ENCODE measurements at places on chromosomes 5 and 9.

- no peak for DNase-seq
Observed at GRCh38 chr5:151079838-151080612, 809 bp downstream of the TNIP1 start.

GRCh38 chr5:43412644-43413043 is 453 bp upstream of the CCL28 start:
- no peak for DNase-seq

DNA sequence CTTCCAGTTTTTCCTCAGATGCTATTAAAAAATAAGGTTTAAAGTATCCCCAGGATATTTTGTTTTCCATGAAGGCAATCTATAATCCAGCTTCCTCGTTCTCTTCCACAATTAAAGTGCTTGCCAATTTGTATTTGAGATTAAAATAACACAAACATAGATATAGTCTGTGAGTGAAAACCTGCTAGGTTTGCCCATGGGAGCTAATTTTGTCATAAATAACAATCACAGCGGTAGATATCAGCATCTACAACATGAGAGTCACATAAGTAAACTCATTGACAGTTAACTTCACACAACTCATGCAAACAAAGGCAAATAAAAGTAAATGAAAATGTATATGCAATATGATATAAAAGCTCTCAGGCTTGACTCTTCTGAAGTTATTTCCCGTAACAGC is 29.2 kb upstream of the RASGRF2 start:
- no peak for DNase-seq

DNA sequence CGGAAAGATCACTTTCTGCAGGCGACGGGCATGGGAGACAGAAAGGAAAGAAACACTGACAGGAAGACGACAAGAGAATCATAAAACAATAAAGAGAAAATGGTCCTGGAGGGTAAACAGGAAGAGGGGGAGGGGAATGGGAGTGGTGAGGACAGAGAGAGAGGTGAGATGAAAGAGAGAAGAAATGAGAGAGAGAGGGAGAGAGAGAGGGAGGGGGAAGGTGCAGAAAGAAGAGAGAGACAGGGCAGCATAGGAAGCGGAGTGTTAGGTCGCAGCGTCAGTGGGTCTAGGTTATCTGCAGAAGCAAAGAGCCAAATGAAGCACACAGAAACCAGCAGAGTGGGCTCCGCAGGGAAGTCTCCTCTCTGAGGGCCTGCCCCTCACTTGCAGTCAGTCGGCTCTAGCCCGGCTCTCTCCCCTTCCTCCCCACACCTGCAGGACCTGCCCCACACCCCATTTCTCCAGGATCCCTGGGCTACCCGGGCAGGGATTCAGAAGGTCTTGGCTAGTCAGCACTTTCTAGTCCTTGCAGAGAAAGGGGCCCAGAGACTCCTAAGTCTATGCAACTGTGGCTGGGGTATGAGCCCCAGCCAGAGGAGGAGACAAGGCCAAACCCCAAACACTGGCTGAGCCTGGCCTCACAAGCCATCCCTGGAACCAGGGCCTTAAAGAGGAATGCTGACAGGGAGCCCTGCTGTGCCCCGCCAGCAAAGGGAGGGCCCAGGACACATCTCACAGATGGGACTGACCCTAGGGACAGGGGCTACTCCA is 29.7 kb upstream of the MEIKIN start:
- no peak for DNase-seq

- DNase-seq: no peak
Observed at GRCh38 chr5:125044491-125045282, 298.2 kb upstream of the ZNF608 start.

DNA sequence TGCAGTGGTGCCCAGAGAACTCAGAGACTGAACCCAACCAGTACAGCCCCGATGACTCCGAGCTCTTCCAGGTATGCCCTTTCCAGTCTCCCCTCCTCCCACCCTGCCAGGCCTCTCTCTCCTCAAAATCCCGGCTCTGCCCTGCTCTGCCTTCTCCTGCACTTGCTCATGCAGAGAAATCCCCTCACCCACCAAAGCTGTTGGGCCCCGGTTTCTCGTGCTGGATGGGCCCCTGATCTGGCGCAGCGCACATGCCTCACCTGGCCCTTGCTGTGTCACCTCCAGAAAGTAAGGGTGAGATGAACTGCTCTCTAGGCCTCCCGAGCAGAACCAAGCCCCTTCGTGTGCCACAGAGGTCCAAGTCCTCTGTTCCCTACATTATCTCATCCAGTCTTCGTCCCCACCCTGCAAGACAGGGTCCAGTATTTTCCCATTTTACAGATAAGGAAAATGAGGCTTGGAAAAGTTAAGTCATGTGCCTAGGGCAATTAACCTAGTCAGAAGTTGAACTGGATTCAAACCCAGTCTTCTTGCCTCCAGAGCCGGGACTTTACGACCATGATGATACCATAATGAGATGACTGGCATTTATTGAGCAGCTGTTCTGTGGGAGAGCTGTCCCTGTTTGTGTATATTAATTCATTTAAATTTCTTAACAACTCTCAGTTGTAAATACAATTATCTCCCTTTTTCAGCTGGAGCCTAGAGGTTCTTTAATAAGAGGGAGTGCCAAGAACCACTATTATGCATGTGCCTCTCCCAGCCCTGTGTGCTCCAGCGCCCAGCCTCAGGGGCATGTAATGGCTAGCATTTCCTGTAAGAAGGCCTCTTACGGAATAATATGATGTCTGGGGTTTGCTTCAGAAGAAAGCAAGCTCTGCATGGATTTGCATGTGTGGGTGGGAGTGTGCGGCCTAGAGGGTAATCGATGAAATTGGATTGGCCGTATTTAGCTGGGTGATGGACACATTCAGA is 90.7 kb downstream of the PPARGC1B start:
- DNase-seq: no peak

GRCh38 chr9:34331196-34331595 is 1.8 kb downstream of the NUDT2 start:
- no peak for DNase-seq

- DNase-seq: peak; percentile 14
Observed at GRCh38 chr5:38922199-38922598, 76.4 kb downstream of the OSMR start.

DNA sequence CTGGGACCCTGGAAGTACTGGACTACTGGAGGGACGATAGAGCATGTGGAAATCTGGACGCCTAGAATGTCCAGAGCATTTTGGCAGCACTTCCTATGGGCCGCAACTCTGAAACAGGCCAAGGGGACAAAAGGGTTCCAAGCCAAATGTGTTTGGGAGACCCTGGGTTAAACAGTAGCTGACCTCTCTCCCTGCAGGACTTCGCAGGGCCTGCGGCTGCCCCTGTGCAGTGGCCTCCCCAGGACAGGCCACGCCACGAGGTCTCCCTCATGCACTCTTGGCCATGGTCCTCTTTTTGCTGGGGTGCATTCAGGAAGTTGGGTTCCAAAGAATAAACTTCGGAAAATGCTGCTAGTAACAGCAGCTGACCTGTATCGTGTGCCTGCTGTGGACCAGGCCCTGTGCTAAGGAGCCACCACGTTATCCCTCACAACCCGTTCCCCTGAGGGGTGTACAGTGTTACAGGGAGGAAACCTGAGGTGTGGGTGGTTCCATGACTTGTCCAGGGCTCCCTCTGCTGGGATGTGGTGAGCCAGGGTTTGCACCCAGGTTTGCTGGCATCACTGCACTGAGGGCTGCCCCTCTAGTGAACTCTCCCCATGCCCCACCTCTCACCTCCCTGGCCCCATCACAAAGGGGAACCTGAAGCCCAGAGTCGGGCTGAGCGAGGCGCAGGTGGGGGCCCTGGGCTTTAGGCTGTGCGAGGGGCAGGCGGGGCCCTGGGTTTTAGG is 79.4 kb downstream of the AMBP start:
- DNase-seq: no peak

DNA sequence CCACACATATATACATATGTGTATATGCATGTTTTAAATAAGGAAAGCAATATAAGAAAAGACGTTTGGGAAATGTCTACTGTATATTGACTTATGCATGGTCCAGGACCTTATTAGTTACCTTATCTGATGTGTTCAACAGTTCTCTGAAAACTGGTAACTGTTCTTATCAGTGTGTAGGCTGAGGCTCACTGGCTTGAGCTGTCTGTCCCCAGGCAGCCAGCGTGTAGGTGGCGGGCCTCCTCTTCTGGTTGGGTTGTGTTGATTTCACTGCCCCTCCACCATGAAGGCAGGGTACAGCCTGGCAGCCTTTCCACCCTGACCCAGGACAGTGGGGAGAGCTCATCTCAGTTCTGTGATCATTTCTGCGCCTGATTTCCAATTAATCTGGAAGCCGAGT is 38.7 kb upstream of the SEMA4D start:
- DNase-seq: no peak

- DNase-seq: no peak
Observed at GRCh38 chr9:115413304-115413703, 295.3 kb upstream of the TNC start.

GRCh38 chr9:77926371-77926878 is 105.2 kb downstream of the GNAQ start:
- no peak for DNase-seq

GRCh38 chr9:88831713-88832407 is 159.4 kb upstream of the S1PR3 start:
- no peak for DNase-seq

- no peak for DNase-seq
Observed at GRCh38 chr5:58595952-58596351, 13.1 kb downstream of the RAB3C start.

DNA sequence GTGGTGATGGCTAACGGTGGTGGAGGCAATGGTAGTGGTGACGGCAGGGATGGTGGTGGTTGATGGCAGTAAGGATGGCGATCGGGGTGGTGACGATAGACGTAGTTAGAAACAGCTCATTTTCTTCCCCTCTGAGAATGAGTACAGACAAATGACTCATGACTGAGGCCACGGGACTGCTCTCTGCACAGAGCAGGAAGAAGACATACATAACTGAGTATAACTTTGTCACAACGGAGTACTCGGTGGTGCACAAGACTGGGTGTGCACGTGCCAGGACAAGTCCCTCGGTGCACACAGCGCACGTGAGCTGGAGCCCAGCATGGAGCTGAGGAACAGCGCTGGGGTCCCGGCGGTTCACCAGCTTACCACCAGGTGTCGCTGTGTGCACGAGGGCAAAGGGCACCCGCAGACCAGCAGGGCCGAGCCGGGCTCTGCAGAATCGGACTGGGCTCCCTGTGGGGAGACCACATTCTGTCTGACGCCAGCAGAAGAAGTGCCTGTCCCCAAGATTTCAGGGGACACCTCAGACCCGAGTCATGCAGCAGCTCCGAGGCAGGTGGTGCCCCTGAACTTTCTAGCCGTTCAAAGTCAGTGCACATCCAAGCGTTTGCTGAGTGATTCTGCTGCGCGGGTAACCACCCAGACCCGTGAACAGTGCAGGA is 188.6 kb downstream of the FSTL4 start:
- peak; percentile 71 for DNase-seq

- DNase-seq: no peak
Observed at GRCh38 chr5:58048185-58048925, 411.5 kb downstream of the PLK2 start.

DNA sequence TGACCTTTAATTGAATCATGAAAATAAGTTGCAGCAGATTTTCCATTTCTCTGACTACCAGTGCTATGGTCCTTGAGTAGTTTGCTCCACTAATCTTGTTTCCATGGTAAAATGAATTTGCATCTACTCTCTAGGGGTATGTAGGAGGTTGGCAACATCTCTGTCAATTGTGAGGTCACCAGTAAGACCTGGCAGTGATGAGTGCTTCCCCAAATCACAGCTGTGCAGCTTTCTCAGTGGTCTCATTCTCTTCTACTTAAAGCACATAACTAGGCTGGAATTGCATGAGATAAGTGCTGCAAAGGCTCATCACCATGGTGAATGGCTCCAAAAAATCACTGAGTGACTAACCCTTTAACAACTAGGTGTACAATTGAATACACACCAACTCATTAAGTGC is 36.3 kb downstream of the ADAMTS19 start:
- DNase-seq: no peak

- DNase-seq: no peak
Observed at GRCh38 chr5:138900281-138900965, 25.3 kb upstream of the LRRTM2 start.

GRCh38 chr9:129009584-129010141 is 18.5 kb downstream of the SH3GLB2 start:
- DNase-seq: no peak

GRCh38 chr5:433836-434235 is 9.1 kb upstream of the EXOC3 start:
- DNase-seq: no peak

DNA sequence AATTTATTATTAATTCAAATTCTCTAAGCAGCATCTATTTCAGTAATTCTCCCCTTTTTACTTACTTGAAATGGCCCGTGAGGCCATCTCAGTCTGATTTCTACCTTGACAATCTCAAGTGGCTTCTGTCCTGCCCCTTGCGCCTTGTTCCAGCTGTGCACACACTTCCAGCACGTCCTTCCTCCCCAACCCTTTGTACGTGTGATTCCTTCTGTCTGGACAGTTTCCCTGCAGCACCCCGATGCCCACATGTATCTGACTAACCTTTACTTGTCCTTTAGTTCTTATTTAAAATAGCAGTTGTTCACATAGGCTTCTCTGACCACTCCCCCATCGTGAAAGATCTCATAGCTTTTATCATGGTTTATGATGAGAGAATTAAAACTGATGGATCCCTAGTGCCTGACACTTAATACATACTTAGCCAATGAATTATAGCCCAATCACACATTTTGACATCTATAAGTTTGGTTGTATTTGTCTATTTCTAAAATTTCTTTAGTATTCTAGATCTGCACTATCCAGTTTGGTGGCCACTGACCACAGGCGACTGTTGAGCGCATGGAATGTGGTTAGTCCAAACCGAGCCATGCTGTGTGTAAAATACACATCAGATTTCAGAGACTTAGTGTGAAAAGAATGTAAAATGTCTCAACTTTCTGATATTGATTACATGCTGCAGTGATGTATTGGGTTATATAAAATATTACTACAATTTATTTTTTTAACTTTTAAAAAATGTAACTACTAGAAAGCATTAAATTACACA is 14.3 kb downstream of the ZBTB34 start:
- DNase-seq: no peak

- DNase-seq: no peak
Observed at GRCh38 chr9:5617749-5618148, 11.2 kb upstream of the RIC1 start.

DNA sequence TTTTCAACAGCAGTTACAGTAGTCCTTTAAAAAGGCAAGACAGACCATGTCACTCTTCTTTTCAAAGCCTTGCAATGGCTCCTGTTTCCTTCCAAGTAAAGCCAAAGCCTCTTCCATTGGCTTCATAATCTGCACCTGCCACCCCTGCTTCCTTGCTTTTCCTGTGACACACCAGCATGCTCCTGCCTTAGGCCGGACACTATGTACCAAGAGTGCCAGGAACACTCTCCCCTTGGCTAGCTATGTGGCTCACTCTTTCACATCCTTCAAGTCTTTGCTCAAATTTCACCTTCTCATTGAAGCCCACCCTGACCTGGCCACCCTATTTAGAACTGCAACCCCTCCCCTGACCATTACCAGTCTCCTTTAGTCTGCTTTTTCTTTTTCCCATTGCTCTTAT is 22.2 kb upstream of the TRAF1 start:
- no peak for DNase-seq

Data from stimulated activated CD8-positive, alpha-beta memory T cell treated with anti-CD3 and anti-CD28 coated beads, Interleukin-2, amount 100 ng/mL, for 48 hours (primary cell).